ENCODE measurements at places on chromosomes 7 and 10.

GRCh38 chr7:3310884-3311283 lies 9.8 kb downstream of the SDK1 start:
- DNase-seq = no peak

DNA sequence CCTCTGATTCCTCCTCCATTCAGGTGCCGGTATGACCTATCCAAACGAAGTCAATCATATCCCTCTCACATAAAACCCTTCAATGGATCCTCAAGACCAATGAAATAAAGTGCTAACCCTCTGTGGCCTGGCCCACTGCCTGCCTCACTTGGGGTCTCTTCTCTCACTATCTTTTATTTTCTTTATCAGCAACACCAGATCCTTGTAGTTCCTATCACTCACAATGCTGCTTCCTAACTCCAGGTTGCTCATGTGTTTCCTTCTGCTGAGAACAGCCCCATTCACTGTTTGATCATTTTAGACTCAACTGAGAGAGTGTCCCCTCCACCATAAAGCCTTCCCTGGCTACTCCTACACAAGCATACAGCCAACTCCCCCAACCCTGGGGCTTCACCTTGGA lies 180.6 kb downstream of the DOCK4 start:
- no peak for DNase-seq

GRCh38 chr7:151704960-151705635 lies 171.8 kb downstream of the PRKAG2 start:
- no peak for DNase-seq

GRCh38 chr7:13990319-13990983 lies 985 bp upstream of the ETV1 start:
- peak; percentile 55 for DNase-seq

GRCh38 chr10:55273946-55274345 lies 472.9 kb upstream of the PCDH15 start:
- no peak for DNase-seq

DNA sequence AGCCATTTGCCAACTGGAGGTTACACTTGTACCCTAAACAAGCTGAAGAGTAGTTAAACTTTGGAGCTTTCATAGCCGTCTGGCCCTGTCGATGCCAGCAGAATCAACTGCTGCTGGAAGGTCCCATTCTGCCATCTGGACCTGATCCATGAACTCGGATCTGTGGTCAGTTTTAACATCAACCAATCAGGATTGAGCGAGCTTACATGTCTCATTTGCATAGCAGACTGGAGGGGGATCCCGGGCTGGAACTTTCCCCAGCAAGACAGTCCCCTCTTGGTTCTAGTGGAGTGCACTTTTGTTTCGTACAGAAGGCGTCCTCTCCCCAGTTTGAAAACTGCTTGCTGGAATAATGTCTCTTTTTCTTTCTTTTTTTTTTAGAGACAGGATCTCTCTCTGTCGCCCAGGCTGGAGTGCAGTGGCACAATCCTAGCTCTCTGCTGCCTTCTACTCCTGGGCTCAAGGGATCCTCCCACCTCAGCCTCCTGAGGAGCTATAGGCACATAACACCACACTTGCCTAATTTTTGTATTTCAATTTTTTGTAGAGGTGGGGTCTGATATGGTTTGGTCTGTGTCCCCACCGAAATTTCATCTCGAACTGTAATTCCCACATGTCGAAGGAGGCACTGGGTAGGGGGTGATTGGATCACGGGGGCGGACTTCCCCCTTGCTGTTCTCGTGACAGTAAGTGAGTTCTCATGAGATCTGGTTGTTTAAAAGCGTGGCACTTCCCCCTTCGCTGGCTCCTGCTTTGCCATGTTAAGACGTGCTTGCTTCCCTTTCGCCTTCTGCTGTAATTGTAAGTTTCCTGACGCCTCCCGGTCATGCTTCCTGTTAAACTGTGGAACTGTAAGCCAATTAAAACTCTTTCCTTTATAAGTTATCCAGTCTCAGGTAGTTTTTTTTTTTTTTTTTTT lies 42.8 kb upstream of the SEPHS1 start:
- no peak for DNase-seq

DNA sequence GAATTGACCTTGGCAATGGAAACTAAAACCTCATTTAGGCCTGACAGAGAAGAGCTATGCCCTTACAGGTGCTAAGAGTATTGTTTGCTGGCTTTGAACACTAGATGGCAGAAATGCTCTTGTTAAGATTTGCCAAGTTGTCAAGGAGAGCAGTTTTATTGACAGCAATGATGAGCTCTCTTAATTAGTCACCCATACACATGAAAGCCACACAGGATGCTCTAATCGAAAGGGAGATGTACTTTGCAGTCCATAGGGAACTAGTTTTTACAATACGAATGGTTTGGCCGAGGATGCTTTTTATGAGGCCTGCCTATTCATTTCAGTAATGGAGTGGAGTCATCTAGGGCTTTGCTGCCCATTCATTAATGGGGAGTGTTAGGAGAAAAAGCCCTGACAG lies 45.4 kb upstream of the MBL2 start:
- peak; percentile 75 for DNase-seq

GRCh38 chr7:65216469-65216868 lies 157.2 kb upstream of the ZNF92 start:
- peak; percentile 16 for DNase-seq

- DNase-seq = no peak
Observed at GRCh38 chr7:11737723-11738122, 94.3 kb downstream of the THSD7A start.

DNA sequence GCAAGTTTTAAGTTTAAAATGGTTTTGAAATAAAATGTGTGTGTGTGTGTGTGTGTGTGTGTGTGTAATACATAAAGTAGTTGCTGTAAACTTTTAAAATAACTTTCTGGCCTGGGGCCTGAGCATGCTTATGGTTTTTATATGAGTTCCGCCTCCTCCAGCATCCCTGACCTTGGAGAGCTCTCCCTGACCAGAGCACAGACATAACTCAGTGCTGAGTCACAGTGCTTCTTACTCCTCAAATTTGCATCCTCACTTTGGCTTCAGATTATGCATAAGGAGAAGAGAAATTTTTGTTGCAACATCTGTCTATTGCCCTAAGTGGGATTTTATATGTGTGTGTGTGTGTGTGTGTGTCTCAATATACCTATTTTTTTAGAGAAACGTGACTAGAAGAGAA lies 200.8 kb downstream of the ELMO1 start:
- no peak for DNase-seq

DNA sequence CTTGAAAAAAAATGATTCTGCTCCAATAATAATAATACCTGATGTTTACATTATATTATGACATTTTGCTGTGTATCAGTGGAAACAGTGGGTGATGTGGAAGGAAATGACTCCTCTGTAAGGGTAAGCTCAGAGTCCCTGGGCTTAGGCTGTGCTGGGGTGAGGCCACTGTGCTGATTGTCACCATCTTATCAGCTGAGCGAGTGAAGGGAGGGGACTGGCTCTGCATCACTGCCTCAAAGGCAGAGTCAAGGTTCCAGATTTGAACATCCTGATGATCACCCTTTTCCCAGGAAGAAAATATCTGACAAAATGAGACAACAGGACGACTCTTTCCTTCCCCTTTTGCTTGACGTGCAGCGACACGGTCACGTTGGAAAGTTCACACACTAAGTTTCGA lies 24.0 kb upstream of the HABP2 start:
- DNase-seq = no peak

DNA sequence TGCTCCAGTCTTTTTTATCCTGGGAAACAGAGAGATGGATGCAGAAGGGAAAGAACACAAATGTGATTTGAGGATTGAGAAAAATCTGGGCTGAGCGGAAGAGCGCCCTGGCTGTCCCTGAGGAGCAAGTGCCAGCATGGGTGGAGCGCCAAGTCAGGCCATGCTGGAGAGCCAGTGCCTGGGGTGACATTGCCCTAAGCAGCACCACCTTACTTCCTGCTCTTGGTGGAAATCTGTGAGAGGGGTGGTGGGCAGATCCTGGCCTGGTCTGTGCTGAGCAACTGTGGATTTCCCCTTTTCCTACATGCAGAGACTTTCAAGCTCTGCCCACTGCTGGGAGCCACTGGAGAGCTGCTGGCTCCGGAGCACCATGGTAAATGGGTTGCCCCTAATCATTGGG lies 36.9 kb downstream of the DDIT4 start:
- no peak for DNase-seq

DNA sequence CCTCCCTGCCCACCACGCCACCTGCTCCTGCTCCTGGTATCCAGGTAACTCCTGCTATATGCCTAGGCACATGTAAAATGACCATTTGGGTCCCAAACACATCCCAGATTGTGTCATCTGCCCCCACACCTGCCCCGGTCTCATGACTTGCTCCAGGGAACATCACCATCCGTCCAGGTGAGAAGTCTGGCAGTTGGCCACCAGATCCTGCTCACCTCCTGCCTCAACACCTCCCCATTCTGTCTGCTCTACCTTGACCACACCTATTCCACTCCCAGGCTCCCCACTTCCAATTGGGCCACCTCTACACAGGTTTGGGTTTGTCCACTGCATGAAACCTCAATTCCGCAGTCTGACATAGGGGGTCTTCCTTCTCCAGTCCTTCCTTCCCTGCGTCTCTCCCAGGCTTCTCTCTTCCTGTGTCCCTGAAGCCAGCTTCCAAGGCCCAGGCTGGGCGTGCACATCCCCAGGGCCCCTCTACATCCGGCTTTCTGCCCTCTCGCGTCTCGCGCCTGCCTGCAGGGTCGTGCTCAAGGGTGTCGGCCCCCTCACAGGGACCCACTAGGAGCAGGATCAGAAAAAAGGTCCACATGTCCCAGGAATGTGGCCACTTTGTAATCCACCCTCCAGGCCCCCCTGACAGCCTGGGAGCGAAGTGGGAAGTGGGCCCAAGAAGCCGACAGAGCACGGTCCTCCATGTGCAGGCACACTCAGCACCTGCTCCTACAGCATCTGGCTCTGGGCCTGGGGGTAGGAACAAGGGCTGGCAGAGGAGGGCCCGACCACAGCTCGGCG lies 49.3 kb upstream of the DAGLB start:
- DNase-seq = no peak

GRCh38 chr10:119268871-119269506 lies 61.6 kb downstream of the GRK5 start:
- no peak for DNase-seq

- peak; percentile 55 for DNase-seq
Observed at GRCh38 chr10:84205049-84205852, 10.9 kb downstream of the CDHR1 start.

DNA sequence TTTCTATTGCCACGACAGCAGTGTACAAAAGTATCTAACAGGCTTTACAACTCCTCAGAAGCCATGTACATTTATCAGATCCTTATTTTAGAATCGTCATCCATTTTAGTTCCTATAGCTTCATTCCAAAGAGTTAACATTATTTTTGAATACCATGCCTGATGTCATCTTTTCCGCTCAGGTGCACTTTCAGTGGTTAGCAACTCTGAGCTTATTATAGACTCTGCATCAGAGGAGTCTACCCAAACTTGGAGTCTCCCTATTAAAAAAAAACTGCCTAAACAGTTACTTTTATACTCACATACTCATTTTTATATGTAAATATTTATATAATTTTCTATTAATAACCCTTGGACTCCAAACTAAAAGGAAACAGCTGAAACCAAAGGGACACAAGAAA lies 31.6 kb upstream of the PRSS37 start:
- no peak for DNase-seq

DNA sequence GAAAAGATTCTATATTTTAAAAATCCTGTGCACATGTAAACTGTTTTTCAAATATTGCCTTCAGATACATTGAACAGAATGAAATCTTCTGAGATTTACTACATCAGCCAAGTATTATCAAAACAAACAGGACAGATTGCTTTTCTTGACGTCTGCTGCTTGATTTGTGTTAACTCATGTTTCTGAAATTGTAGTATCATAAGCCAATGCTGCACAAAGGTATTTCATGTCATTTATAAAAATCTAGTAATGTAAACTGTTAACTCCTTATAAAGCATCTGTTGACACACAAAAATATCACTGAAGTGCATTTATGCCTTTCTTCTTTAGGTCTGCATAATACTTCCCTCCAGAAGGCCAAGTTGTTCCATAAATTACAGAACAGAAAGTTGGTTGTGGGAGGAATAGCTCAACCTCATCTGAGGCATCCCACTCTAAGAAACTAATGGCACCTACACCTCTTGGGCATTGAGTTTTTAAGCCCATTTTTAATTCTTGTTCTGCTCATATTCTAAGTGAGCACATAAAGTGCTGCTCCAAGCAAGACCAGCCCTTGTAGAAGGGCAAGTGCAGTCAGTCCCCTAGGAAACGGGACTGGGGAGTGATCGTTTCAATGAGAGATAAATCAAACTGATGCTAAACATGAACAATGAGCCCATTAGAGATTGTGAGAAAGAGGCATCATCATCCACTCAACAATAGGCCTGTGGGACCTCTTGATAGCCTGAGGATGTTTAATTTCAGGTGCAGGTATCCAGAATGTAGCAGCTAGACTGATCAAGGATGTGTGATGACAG lies 28.5 kb downstream of the CAV1 start:
- no peak for DNase-seq

DNA sequence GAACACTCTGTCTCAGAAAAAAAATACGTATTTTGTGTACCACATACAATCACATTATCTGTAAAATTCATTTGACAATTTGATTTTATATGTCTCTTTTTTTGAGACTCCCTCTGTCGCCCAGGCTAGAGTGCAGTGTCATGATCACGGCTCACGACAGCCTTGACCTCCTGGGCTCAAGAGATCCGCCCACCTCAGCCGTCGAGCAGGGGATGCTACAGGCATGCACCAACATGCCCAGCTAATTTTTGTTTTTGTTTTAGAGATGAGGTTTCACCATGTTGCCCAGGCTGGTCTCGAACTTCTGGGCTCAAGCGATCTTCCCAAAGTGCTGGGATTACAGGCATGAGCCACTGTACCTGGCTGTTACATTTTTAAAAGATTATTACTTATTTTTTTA lies 11.6 kb upstream of the BAZ1B start:
- DNase-seq = no peak

DNA sequence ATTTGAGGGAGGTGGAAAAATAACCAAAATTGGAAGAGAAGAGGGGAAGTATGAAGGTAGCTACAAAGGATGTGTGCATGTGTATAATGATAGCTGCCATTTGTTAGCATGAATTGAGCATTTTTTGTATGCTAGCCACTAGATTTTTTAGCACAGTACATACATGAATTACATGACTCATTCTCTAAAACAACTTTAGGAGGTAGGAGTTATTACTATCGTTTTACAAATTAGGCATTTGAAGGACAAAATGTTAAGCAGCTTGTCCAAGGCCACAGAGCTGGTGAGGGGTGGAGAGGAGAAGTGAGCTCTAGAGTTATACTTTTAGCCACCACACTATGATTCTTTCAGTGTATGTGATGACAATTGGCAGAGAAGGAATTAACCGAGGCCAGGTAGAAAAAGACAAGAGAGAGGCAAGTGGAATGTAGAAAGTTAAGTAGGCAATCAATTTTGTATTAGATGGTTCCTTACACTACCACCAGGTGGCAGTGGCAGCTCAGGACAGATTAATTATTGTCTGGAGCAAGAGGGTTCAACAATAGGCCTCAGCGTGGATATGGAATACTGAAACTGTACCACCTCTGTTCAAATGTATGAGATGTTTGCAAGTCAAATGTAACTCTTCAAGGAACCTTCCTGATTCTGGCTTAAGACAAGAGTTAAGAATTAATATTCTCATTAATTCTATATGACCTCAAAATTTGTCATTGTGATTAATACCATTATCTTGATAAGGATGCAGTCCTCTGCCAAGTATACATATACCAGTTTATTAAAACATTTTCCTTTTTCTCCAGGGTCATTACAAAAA lies 128.0 kb downstream of the MBL2 start:
- peak; percentile 26 for DNase-seq
